DMS53 (cell line): ENCODE measurements at places on chromosomes 1 and 21.

- peak; percentile 77 for DNase-seq
Observed at GRCh38 chr1:179229214-179230140, at the start of gene ABL2. TSS of gene ABL2 (minus strand) at chr1:179229677. CDS start at chr1:179229397, 280 bp downstream.

DNA sequence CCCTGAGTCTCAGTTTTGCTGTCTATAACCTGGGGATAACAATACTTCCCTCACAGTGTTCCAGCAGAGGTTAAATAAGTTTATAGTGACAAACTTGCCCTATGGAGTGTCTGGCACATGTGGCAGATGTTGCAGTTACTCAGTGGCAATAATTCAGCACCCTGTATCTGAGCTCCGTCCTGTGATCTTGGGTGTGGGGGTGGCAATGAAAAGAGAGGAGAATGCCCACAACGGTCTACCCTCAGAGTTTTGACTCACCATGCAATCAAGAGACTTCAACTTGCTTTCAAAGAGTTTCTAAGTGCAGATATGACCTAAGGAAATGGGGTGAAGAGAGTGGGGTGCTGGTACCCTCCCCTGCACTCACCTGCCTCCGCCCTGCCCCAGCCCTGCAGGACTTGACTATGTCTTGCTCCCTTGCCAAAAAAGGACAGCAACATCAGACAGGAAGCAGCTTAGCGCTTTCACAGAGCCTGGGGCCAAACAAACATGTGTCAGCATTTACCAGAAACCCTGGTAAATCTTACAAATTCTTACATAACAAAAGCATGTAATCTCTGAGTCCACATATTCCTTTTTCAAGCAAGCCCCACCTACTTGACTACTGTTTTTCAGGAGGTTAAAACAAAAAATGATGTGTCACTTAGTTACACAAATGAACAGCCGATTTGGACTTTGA, 185.1 kb upstream of the CAMK1G start:
- peak; percentile 18 for DNase-seq

- peak; percentile 72 for DNase-seq
Observed at GRCh38 chr1:155093911-155094621, 15.4 kb downstream of the EFNA3 start.

DNA sequence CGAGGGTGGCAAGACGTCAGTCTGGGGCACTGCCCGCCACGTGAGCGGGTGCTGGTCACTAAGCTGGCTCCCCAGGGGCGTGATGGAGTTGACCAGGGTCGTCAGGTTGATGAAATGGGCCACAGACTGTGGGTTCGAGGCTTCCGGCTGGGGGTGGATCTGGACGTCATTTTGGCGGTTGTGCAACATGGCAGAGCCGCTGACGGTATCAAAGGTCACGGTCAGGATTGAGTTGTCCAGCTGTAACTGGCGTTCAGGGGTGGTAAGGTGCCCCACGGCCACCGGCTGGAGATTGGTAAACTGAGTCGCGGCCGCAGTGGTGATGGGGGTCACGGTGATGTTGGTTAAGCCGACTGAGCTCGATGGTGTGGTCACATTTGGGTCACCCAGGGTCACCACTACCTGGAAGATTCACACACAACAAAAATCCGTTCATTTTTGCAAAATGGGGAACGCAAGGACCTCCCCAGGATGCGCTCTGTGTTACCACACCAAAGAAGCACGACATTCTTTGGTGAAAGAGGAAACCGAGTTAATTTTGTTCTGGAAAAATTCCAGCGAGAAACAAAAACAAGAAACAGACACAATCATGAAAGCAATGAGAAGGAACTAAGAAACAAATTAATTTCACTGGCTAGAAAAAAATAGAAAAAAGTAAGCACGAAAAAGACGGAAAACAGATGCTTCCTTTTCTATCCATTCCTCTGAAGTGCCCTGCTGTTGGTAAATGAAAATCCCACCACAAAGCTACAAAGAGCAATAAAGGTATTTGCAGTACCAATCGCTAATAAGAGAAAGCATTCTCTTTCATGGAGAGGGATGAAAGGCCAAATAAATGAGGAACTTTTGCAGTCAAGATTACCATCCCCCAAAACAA, 34.7 kb upstream of the RIPK4 start:
- DNase-seq = no peak

- no peak for DNase-seq
Observed at GRCh38 chr1:40132383-40133311, 28.5 kb upstream of the RLF start.

DNA sequence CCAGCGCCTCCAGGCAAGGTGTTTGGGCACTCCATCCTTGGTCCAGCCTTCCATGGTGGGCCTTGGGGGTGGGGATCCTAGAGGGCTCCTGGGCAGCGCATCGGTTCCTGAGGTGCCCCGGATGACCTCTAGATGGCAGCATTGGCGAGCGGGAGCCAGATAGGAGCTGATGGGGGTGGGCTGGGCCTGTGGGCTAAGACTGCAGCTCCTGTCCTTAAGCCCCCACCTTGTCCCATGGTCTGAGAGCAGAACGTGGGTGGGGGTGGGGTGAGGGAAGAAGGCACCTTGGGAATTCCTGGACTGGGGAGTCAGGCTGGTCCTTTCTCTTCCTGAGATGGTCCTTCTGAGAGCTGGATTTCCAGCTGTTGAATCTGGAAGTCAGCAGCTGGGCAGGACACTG, 93.4 kb upstream of the CSF3R start:
- peak; percentile 64 for DNase-seq

- no peak for DNase-seq
Observed at GRCh38 chr1:231958448-231958847, 331.9 kb downstream of the DISC1 start.

DNA sequence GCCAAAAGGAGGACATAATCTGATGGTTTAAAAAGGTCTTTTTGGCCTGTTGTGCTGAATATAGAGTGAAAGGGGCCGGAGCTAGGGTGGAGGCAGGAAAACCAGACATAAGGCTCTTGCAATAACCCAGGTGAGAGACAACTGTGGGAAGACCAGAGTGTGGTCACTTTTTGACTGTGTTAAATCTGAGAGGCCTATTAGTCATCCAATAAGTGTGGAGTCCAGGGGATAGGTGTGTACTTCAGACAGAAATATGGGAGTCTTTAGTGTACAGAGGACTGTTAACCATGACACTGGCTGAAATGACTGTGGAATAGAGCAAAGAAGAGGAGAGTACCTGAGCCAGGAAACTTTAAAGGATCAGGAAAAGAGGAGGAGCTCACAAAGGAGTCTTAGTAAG, 89.3 kb downstream of the VAV3 start:
- peak; percentile 14 for DNase-seq

GRCh38 chr1:147496571-147497210, 44.6 kb upstream of the BCL9 start:
- DNase-seq = peak; percentile 48

- no peak for DNase-seq
Observed at GRCh38 chr1:107781245-107781644, 183.7 kb downstream of the VAV3 start.

GRCh38 chr1:54230507-54231339, 30.8 kb downstream of the MRPL37 start:
- DNase-seq = no peak

GRCh38 chr1:39091845-39092645, 65.9 kb downstream of the NDUFS5 start:
- DNase-seq = peak; percentile 88
